NCI-H2171 treated with DMSO at 0.1 percent for 48 hours (cell line): ENCODE measurements at places on chromosomes 1 and 21.
A peak's percentile ranks its signal among the peaks of the same experiment; 100 is the strongest.

GRCh38 chr1:234893725-234894630 lies 234.7 kb downstream of the TOMM20 start:
- peak; percentile 12 for DNase-seq

DNA sequence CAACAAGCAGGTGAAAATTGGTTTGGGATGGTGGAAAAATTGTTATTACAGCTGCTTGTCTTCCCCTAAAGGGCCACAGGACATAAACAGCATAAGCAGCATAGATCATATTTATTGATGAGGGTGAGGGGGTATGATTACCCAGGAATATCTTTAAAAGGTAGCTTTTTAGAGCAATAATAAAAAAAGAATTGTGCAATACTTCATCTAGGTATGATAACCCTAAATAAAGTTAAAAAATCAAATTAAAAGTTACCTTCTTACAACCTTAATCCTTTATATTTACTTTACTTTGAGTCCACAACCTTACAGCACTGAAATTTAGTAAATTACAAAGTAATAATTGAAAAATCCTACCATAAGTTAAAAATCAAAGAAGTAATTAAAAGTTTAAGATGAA lies 653.3 kb upstream of the RGS18 start:
- no peak for DNase-seq

- DNase-seq, result no peak
Observed at GRCh38 chr21:35048706-35049617, at the start of gene RUNX1. Gene RUNX1, minus strand, starts transcription at chr21:35049302.

GRCh38 chr1:44777547-44777946 lies 2.2 kb downstream of the RPS8 start:
- no peak for DNase-seq
